Activated CD4-positive, alpha-beta T cell treated with anti-CD3 and anti-CD28 coated beads, Interleukin-2, amount 50 U/mL, for 16 hours (primary cell): ENCODE measurements at places on chromosomes 13 and 19.

DNA sequence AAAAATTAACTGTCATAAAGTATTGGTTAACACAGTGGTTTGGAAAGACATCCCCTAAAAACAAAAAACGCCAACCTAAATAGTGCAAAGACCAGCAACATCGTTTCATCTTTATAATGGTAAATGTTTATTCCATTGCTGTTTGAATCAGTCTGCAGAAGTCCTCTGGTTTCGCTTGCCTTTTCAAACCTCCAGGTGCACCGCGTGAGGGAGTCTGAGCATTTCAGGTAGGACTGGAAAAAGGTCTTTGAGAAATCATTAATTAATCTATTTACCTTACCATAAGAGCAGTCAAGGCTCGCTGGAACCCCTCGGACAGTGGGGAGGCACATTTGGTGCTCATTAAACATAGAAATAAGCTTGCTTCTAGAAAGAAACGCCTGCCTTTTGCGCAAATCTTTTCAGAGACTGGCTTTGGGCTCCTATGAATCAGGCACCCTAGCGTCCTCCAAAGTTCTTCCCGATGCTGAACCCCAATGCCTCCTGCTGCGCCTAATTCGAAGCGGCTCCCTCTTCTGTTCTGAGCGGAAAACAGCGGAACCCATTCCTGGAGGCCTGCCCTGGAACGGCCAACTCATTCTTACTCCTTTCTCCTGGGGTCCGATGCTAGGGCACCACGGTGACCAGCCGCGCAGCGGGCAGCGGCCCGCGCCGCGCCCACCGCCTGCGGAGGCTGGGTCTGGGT is 951 bp upstream of the MTUS2 start:
- DNase-seq: no peak

DNA sequence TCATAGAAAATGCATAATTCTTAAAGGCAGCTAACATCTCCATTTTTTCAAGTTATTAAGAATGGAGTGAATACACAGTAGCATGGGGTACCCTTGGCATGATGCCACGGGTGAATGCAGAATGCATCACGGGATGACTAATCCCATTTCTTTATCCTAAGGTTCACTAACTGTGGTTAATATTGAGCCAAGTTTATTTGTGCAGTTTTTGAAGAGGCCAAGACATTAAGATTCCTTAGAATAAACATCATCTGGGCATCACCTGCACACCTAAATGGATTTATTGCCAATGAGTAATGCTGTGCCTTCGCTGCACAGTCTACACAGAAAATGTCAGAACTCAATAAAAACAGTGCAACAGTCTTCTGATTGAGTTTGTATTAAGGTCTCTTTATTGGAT is 333.1 kb downstream of the GPC6 start:
- no peak for DNase-seq

DNA sequence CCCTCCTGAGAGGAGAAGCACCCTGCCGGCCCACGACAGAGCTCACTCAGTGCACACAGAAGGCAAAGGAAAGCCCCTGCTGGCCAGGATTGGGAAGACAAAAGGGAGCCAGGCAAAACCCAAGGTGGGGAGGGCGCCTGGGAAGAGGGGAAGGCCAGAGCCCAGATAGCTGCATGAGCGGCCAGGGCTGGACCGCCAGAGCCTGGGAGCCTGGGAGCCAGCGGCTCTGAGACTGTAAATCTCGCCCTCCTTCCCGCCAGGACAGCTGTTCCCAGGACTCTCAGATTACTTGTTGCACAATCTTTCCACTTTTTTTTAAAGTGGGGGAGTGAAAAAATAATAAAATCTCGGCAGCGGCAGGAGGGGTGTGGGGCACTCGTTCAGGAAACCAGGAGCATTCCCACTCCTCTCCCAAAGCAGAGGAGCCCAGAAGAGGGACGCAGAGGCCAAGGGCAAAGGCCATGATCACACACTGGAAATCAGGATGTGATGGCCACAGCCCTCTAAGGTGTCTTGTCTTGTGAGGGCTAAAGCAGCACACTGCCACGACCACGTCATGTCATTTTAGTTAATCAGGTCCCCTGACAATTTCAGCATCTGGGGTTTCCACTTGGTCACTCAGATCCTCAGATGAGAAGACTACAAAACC is 19.6 kb upstream of the EPHX3 start:
- no peak for DNase-seq

DNA sequence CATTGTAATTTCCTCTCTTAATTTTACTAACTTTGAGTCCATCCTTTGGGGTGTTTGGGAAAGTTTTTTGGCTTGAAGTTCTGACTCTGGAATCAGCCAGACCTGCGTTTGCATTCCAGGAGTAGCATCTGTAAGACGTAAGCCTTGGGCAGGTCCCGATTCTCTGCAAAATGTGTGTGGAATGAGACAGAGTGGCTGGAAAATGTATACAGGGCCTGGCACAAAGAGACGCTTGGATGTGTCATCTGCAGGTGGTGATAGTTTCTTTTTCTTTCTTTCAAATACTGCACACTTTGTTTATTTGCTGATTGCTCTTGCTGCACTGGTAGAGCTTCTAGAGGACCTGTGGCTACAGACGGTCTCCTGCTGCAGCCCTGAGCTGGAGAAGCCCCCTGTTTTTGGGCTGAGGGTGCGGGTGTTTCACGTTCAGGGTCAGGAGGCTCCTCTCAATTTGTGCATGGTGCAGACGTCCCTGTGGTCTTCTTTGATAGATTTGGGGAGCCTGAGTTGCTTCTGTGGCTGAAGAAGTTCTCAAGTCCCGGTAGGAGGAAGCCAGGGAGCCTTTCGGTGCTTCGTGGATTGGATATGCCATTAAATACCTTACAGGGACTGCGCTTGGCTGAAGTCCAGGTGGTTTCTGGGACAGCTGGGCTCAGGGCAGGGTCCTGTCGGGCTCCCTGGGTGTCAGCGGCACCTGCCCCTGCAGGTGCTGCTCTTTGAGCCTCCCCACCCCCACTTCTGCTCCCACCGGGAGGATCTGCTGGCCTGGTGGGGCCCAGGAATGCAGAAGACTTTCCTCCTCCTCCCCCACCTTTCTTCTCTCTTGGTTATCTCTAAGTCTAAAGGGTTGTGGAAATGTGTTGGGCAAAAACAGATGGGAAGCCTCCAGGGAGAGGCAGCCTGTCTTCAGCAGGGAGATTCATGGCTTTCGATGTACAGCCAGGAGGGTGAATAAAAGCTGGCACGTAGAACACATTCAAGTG is 44.0 kb upstream of the GAS6 start:
- DNase-seq: no peak

GRCh38 chr19:17159466-17160393 is 55.4 kb upstream of the USE1 start:
- DNase-seq: no peak

DNA sequence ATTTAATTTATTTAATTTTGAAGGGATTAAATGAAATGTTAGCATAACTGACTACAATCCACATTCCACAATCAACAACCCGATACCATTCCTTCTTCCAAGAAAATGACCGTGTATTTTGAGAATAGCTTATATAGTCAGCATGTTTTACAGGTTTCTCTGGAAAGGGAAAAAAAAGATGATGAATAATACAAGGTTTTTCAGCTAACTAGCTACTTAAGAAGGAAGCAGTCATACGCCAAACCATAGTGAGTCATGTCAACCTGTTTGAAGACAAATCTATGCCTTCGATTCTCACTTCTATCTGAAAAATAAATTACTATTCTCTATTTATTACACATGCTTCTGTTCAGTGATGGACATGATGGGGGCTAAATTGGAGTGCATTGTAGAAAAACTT is 258.6 kb downstream of the EFNB2 start:
- DNase-seq: no peak

GRCh38 chr13:97944396-97945029 is 9.0 kb upstream of the IPO5 start:
- no peak for DNase-seq

DNA sequence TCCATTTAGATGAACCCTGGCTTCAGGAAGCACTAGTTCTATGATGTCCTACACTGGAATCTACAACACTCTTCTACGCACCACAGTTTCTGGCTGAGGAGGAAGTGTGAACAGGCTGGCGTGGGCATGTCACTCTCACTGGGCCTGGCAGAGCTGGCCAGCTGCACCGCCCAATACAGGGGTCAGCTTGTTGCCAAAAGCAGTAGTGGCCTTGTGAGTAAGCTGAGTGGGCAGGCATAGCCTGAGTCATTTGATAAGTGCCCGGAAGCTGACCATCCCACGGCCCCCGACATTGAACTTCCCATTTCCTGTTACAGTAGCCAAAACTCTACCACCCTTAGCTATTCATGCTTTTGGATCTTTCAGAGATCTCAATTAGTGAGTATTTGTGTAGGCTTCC is 240.9 kb upstream of the SERP2 start:
- DNase-seq: no peak

- DNase-seq: no peak
Measured at GRCh38 chr19:29329460-29330134, 116.6 kb upstream of the UQCRFS1 start.

DNA sequence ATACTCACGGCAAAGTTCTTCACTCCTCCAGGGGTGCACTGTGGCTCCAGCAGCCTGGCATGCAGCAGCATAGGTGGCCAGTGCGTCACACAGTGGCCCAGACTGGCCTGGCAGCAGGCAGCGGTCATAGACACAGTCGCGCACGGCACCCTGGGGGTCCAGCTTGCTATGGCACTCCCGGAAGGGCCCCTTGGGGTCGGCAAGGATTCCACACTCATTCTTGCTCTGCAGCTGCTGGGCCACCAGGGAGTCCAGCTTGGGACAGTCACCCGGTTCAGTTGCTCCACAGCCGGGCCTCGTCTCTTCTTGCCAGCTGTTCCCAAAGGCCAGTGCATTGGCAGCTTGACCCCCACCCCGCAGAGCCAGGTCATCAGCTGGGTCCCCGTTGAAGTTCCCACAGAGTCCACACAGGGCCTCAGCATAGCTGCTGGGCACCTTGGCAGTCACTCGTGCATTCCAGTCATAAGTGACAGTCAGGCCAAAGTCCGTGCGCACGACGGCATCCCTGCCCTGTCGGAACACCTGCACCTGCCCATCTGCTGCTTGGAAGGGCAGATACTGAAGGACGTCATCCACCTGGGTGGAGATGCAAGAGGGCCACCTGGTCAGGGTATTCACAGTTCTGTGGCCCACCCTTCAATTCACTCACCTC is 20.6 kb downstream of the FCGBP start:
- no peak for DNase-seq

DNA sequence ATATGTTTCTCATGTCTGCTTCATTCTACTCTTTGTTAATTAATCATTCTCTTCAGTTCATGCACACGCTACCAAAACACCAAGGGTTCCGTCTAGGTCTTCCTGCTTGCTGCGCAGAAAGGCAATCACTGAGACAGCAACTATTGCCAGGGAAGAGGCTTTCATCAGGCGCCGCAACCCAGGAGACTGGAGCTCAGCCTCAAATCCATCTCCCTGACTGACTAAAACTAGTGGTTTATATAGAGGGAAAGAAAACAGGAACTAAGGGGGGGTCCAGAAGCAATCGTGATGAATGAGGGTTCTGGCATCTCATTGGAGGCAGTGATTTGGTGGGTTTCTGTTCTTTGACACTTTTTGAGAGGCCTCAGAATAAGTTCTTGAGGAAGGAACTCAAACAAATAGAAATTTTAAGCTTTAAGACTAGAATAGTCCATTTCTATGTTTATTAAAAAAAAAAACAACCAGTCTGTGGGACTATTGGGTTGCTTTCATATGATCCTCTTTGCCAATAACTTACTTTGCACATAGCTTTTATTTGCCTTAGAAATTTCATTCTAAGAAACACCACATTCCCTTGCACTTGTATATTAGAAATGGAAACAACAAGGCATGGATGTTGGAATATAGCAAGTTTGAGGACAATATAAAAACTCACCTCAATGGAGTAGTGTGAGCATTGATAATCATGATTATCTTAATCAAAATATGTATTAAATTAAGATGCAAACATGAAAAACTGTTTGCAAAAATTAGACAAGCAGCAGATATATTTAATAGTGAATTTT is 691.2 kb upstream of the GPC6 start:
- no peak for DNase-seq

DNA sequence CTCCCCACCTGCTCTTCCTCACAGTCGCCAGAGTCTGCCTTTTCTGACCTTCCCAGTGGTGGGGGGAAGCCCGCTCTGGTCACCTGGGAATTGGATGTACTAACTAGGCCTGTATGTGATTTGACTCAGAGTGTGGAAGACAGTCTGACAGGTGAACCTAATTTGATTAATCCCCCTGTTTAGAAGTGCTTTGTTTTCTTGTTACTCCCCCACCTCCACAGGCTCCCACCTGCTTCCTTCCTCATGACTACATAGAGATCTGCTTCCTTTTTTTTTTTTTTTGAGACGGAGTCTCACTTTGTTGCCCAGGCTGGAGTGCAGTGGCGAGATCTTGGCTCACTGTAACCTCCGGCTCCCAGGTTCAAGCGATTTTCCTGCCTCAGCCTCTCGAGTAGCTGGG is 44.0 kb downstream of the COG3 start:
- no peak for DNase-seq

GRCh38 chr13:75430436-75431209 is 51.3 kb downstream of the TBC1D4 start:
- DNase-seq: no peak

DNA sequence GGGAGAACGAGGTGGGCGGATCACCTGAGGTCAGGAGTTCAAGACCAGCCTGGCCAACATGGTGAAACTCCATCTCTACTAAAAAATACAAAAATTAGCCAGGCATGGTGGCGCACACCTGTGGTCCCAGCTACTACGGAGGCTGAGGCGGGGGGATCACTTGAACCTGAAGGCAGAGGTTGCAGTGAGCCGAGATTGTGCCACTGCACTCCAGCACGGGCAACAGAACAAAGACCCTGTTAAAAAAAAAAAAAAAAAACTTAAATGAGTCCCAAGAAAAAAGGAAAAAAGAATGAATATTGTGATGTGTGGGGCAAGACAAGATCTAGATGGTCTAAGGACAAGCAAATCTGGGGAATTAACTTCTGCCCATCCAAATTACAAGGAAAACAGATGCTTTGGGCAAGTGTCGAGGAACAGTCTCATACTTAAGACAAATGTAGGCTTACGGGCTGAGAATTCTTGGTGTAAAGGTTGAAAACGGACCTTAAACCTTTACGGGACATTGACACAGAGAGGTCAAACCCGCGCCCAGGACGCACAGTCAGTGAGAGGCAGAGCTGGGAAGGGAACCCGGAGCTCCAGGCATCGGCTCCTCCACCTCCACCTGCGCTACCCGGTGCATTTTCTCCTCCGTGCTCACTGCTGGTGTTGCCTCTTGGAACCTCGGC is 656 bp upstream of the ZNF324 start:
- DNase-seq: no peak
